ENCODE measurements at places on chromosomes 5 and 9.

GRCh38 chr9:95349091-95350038 is 31.9 kb upstream of the FANCC start:
- no peak for DNase-seq

- no peak for DNase-seq
These were observed 56.8 kb downstream of the TRIO start for GRCh38 chr5:14199902-14200301.

DNA sequence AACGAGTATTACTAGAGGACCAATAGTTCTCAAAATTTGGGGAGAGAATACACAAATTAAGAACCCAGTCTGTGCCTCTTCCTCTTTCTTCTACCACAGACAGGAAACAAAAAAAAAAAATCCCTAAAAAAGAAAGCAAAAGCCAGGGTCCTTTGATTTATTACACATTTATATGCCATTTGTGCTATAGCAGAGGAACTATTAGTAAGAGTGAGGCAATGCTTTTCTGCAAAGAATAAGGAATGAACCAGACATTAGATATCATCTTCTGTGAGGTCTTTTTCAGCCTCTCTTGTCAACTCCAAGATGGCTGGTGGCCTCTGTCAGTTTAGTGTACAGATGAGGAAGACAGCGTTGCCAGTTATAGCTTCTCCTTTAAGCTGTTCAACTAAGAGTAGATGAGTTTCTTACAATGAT is 127.6 kb downstream of the RFX3 start:
- DNase-seq: no peak

GRCh38 chr5:96008487-96008886 is 46.8 kb upstream of the ELL2 start:
- DNase-seq: no peak

- peak; percentile 7 for DNase-seq
These were observed 743 bp downstream of the NR3C1 start for GRCh38 chr5:143402553-143403333.

DNA sequence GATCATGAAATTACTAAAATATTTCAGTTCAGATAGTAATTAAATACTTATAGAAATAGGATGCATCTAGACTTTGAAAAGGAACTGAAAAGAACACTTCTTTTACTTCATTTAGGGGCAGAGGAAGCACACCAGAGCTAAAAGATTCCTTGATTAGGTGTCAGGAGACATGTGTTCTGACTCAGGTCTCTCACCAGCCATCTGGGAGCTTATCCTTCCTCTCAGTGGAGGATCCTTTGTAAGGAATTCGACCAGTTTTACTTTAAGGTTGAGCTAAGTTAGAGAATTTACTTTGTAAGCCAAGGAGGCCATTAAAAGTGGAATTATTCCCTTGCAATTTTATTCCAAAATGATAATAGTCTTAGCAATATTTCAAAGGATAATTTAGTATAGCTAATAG is 16.7 kb downstream of the VCAN start:
- DNase-seq: no peak

DNA sequence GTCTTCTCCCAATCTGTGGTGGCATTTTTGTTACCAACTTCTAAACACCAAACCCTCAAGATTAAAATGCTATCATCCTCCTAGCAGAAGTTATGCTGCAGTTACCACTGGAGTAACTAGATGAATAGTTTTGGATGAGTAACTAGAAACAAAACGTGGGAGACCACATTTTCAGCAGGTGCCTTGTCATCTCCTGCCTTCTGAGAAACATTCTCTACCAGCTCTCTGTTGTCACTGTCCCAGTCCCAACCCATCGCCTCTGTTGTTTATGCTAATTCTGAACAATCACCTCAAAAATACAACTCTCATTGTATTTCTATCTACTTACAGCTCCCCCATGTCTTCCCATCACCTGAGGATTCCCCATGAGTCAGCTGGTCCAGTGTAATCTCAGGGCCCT is 652.5 kb upstream of the ADAMTS16 start:
- no peak for DNase-seq

GRCh38 chr5:26663500-26663899 is 374.9 kb downstream of the CDH9 start:
- DNase-seq: no peak

All from stimulated activated CD4-positive, alpha-beta T cell treated with anti-CD3 and anti-CD28 coated beads, Interleukin-1b, Interleukin-23, amount 100 ng/mL, for 24 hours (primary cell).